Foreskin keratinocyte (primary cell): ENCODE measurements at places on chromosomes 2 and 18.

DNA sequence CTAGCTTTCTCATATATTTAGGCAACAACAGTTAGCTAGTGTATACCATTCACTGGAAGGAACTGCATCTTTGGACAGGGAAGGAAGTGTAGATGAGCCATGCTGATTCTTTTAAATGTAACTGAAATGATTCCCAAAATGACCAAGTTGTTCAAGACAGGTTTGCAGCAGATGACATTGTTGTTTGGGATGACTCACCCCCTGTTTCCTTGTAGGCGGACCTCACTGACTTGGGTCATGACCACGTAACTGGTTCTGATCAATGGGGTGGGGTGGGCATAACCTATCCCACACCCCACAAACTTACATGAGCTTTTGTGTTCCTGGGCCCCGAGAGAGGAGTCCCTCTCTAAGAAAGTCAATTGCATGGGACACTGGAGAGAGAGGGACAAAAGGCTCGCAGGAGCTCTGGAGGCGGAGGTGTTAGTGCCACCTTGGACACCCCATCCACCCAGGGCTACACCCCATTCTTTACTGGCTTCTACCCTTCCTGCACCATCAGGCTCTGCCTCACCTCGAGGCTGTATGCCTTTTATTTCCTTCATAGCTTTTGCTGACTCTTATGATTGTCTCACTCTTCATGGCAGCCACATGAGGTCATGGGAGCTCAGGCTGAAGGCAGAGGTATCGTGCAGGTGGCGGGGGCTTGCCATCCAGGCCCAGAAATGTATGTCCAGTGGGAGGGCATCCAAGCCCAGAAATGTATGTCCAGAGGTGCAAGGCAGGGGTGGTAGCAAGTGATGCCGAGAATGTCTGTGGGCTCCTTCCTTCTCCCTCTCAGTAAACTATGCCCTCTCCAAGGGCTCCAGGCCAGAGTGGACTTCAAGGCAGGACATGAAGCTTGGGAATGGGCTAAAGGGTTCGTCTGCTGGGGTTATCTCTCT is 108.0 kb downstream of the TWIST2 start:
- peak; percentile 25 for DNase-seq

- DNase-seq = no peak
Observed at GRCh38 chr18:9850309-9850708, 35.5 kb upstream of the TXNDC2 start.

DNA sequence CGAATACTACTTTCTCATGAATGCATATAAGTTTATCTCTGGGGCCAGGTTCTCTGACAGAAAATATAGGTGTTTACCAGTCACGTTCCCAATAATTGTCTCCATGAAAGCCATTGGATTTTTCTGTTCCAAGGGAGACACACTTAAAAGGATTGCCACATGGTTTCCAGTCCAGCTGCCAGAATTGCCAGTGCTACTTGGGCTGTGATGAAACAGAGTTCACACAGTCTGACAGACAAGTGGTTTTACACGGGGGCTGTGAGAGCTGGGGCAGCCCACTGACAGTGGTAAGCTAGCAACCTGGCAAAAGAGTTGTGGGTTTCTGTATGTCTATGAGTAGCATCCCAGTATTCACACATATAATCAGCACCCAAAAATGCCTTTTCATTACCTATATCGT is 27.7 kb upstream of the ATRAID start:
- no peak for DNase-seq

GRCh38 chr18:47150824-47151366 is 595 bp upstream of the HDHD2 start:
- DNase-seq = no peak

GRCh38 chr18:6280211-6280743 is 134.4 kb downstream of the L3MBTL4 start:
- no peak for DNase-seq

DNA sequence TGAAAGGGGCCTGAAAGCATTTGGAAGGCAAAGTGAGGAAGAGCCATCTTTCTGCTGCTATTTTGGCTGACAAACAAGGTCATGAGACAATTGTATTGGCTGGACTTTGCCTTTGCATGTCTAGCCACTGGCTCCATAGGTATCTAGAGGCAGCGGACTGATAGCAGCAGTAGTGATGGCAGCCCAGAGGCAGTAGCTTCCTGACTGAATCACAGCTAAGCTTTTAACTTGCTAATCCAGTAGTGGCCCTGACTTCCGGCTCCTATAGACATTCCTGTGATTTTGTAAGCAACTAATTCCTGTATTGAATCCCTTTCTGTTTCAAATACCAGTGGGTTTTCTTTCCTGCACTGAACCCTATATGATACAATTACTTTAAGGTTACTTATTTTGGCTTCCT is 69.8 kb upstream of the PDE1A start:
- DNase-seq = peak; percentile 7

DNA sequence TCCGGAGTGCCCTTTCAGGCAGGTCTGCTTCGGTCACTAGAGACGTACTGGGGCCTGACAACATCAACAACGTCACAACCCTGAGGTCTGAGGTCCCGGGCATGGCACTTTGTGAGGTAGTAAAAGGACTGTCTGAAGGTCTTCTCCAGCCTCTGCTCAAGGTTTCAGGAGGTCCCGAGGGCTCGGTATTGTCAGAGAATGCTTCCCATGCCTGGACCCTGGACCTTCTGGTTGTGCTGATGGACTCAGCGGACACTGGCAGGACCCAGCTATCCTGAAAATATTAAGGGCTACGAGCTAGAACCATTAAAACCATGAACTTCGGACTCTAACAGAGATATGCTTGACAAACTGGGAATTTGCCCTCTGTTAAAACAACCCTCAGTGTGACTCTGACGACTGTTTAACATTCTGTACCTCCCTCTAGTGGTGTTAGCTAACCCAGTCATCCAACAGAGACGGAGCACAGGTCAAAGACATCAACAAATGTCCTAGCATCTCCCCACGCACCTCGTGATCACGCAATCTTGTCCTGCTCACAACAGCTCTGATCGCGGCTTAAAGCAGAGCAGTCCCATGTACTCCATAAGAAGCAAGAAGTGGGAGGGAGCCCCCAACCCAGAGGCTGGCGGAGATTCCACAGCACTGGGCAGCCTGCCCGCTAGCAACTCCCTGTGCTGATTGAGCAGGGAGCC is 96.5 kb downstream of the CCDC93 start:
- no peak for DNase-seq

DNA sequence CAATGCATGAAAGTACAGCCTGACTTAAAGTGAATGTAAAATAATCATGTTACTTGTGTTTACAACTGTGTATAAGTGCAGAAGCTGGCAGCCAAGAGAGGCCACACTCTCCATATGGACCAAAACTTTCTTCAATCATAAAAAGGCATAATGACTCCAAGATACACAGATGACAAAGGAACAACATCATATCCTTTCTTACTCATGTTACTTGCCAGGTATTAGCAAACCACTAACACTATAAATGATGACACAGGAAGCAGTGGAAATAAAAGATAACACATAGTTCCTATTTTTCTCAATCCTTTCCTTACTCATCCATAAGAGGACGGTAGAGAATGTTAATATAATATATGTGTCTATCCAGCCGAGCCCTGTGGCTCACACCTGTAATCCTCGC is 400.0 kb upstream of the CDH2 start:
- no peak for DNase-seq

GRCh38 chr18:55433140-55433539 is 154.9 kb downstream of the TCF4 start:
- no peak for DNase-seq

- peak; percentile 40 for DNase-seq
Observed at GRCh38 chr2:166344286-166345113, 31.2 kb downstream of the SCN9A start.

- DNase-seq = no peak
Observed at GRCh38 chr18:49666045-49666775, 104.4 kb downstream of the LIPG start.

DNA sequence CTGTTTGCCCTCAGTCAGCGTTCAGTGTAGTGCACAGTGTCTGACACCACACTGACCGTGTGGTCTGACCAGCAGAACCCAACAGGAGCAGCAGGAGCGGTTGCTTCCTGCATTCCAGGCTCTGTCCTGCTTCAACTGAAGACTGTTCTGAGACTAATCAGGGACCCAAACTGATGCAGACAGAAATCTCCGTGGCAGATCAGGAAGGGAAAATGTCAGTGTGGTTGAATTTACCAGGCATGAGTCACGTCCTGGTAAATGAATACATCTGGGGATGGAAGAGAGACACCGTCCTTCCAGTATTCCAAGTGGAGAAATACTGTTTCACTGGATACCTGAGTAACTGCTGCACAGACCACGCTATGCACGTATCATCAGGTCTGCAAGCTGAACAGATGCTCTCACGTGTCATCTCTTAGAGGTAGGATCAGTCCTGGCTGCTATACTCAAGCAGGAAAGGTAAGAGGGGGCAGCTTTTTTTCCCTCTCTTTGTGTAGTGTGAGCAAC is 223.6 kb upstream of the EPAS1 start:
- DNase-seq = peak; percentile 87

GRCh38 chr18:46680784-46681695 is 24.0 kb upstream of the LOXHD1 start:
- no peak for DNase-seq
